Pancreas (tissue), 10 donors: ENCODE measurements at places on chromosomes 4 and X.

GRCh38 chr4:121156822-121157769 is 7.0 kb downstream of the TNIP3 start:
- DNase-seq, result no peak

DNA sequence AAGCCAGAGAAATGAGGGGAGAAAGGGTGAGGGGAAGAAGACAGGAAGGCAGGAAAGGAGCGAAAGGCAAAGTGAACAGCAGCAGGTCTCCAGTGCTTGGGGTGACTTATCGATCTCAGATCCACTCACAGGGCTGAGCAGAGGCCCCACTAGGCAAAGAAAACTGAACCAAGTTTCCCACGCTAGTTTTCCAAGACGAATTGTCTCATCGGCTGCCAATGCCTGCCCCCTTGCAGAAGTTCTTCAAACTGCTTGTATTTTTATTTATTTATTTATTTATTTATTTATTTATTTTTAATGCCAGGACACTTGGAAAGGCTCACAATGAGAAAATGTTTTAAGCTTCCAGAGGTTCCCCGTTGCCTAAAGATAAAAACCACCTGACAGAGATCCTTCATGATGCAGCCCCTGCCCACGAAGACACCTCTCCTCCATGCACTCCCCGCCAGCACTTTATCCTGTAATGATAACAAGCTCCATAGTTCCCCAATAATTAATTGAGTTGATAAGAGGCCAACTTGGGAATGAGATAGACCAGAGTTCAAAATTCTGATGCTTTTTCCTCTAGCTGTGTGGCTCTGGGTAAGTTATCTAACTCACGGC is 43.2 kb downstream of the QDPR start:
- DNase-seq, result no peak

GRCh38 chrX:105167233-105167632 is 53.3 kb downstream of the TEX13A start:
- DNase-seq, result no peak

GRCh38 chr4:47690611-47691010 is 147.3 kb downstream of the CORIN start:
- DNase-seq, result no peak

DNA sequence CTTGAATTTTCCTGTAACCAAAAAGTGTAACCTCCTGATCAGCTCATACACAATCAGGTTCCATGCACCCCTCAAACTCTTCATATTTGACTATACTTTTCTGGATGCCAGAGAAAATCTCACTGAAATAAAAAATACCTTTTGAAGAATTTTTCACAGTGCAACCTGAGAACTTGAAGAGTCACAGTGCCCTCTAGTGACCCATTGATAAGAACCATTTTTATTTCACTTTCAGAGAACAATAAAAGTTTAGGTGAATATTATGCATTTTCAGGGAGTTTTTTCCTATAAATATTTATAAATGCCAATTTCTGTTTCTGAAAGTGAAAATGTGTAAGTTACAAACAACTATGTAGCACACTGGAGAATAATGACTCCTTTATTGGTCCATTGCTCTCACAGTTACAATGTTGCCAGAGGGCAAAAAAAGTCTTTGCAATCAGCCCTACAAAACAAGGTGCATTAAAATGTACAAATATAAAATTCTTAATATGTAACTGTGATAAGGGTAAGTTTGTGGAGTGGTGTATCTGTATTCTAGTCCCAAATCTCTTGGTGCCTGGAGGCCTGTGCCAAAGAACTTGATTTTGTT is 153.6 kb upstream of the INTU start:
- no peak for DNase-seq

DNA sequence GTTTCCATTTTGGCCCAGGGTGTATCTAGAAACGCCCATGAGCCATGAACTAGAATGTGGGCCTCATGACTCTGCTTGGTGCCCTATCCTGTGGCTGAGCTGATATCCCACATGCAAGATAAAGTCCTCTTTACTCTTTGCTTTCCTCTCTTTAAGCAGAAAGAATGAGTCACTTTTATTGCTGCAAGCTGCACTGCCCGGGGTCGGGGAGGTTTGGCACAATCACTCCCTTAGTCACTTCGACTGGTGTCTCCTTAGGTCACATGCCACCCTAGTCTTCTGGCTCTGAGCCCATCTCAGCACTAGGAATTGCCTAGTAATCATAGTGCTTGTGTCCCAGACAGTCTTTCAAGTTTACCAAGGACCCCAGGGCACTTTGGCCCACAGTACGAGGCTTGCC is 75.1 kb upstream of the CXorf66 start:
- DNase-seq, result no peak

DNA sequence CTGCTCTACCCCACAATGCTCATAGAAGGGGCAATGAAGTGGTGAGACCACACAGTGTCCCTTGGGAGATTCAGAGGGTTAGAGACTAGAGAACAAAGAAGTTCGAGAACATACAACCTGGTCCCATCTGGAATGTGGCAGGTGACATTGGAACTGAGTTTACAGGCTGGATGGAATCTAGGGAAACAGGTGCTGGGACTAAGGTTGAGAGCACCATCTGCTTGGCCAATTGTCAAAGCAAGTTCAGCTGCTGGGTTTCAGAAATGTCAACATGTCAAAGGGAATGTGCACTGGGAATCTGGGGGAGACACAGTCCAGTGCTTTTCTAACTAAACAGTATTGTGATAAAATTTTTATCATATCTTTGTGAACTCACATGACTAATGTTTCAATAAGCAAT is 15.9 kb upstream of the FAM13A start:
- no peak for DNase-seq

DNA sequence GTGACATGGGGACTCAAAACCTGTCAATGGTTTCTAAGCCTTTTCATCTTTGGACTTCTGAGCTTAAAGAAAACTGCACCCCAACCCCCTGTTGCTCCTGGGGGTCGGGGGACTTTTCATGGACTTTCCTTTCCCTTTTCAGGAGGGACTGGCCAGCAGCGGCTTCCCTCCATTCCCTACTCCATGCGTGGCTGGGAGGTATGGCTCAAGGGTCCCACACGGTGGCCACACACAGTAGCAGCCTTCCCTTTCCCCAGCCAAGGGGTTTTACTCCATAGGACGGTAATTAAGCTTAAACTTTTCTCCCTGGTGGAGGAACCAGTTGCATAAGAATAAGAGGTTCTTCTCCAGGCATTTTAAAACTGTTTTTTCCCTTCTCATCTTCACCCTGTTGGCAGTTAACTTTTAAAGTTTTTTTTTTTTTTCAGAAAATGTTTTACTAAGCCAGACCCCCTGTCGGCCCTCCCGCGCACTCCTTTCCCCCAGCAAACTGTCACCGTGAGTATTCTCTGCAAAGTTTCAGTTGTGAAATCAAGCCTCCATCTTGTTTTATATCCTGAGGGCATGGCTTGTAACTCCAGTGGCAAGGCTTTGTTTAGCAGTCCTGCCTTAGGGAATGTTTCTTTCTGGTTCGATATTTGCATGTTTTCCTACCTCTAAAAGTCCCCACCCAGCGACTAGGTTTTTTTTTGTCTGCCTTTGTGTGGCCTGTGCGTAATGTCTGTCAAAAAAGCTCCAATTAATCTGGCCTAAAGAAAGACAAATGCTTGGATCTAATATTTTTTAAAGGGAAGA is 325.7 kb downstream of the TLL1 start:
- DNase-seq, result no peak
